Activated CD8-positive, alpha-beta memory T cell treated with anti-CD3 and anti-CD28 coated beads for 48 hours (primary cell): ENCODE measurements at places on chromosomes 1 and 21.

GRCh38 chr1:217435204-217435603 lies 195.7 kb downstream of the GPATCH2 start:
- DNase-seq = no peak

GRCh38 chr1:212182171-212182570 lies 103.0 kb upstream of the PPP2R5A start:
- DNase-seq = no peak

DNA sequence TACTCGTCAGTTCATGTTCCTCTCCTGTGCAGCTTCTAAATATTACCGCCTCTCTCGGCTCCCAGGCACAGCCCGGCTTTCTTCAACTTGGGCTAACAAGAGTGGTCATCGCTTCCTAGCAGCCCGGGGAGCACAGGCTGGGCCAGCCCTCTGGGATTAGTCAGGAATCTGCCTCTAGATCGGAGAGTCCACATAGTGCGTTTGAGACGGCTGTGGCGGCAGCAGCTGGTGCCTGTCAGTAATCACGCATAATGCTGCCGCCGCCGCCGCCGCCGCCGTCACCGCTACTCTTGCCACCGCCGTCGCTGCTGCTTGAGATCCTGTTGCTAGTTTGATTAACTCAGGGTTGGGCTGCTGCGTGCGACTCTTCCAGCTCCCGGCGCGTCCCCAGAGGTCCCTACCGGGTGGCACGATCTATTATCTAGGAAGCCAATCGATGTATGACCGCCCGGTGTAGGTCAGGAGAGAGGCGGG lies at the start of gene RXRG:
RXRG (minus strand) TSS at position 230 of the 474 bp plus-strand sequence. CDS start 233 bp downstream, outside the sequence.
- DNase-seq = no peak

DNA sequence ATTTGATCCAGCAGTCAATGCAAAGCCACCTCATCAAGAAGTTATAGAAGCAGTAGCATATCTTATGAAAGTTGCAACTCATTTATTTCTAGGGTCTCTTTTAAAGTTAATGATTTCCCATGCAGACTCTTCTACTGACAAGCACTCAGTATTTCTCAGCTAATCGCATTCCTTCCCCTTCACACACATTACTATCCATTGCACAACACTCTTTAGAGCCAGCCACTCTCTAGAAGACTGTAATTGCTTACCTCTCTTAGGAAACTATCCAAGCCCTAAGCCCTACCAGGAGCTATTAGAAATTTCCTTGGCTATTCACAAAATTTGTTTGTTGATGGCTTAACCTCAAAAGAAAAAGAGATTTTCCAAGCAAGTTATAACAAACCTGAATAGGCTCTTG lies 106.0 kb downstream of the ADAMTS1 start:
- DNase-seq = no peak

DNA sequence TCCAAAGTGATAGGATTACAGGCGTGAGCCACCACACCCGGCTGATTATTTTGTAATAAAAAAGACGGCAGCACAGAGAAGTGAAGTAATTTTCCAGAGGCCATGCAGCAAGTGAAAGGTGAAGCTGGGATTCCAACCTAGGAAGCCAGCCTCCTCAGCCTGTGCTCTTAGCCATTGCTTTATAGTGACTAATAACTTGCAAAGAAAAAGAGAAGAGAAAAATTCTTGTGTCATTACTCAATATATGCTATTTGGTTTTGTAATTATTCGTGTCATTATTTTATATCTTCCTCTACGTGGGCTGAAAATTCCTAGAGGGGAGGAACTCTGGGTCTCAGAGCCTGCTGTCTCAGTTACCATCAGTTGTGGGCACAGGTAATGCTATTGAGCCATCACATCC lies 1.6 kb upstream of the IER5 start:
- DNase-seq = no peak
